ENCODE measurements at places on chromosomes 3 and 15.

DNA sequence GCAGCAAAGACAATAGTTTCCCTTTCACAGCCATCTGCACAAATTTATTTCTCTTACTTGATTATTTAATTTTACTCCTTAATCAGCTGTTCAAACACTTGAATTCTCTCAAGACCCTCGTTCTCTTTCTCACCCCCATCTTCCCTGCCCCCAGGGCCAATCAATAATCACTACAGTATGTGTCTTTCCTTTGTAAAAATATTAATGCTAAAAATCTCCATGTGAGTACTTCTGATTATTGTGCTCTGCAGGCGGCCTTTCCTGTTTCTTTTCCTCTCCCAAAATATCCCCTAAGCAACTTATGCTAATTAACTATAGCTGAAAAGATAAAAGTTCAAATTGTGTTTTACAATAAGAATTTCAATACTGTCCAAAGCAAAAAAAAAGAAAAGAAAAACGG, 617.0 kb upstream of the CBLB start:
- no peak for DNase-seq

DNA sequence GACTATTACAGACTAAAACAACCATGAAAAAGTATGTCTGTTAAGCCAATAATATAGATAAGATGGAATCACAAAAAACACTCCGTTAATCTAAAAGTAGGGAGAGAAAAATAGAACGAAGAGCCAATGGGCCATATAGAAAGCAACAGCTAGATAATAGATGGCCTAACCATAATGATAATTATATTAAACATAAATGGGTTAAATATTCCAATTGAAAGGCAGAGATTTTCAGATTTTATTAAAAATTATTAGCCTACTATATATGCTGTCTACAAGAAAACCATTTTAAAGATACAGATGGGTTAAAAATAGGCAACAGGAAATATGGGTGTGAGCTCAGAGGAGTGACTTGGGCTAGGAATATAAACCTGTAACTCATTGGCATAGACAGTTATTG, 76.3 kb downstream of the ATP8B4 start:
- DNase-seq: no peak

GRCh38 chr3:106193876-106194275, 325.1 kb upstream of the CBLB start:
- no peak for DNase-seq

DNA sequence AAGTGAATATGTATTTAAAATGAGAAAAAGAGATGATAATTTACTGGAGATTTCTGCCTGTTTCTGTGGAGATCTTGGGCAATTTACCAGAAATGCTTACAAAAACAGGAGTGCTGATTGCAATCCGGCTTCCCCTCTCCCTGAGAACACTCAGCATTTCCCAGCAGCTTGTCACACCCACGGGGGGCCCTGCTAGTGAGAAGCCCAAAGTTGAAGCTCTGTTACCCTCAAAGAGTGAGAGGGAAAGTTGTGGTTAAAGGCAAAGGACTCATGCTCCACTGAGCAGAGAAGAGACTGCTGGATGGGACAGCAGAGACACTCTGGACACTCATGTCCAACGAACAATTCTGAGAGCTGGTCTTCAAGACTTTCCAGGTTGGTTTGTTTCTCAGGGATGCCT, 2.9 kb downstream of the MCTP2 start:
- DNase-seq: no peak

DNA sequence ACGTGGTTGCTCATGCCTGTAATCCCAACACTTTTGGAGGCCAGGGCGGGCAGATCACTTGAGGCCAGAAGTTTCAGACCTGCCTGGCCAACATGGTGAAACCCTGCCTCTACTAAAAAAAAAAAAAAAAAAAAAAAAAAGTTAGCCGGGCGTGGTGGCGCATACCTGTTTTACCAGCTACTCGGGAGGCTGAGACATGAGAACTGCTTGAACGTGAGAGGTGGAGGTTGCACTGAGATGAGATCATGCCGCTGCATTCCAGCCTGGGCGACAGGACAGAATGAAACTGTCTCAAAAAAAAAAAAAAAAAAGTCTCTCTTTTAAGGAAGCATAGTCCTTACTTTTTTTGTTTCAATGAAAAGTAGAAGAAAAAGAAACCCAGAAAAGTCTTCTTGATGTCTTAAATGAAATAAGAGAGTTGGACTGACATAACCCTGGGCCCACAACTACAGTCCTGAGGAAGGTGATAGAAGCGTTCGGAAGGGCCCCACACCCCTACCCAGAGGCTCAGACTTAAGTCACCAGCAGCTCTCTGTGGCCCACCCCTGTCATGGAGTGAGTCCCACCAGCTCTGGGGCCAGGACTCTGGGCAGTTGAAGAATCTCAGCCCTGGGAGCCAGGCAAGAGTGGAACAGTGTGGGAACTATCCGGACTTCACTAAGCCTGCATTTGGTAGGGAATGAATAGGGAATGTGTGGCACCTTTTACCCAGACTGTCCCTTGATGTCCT, 2.6 kb downstream of the NME9 start:
- DNase-seq: no peak
